Hematopoietic multipotent progenitor cell treated with erythropoietin and hydrocortisone succinate and interleukin-3 and kit ligand, for 4 days (in vitro differentiated cells): ENCODE measurements at places on chromosomes 1 and 21.

- no peak for DNase-seq
Observed at GRCh38 chr1:160217481-160218051, 12.4 kb downstream of the PEA15 start.

DNA sequence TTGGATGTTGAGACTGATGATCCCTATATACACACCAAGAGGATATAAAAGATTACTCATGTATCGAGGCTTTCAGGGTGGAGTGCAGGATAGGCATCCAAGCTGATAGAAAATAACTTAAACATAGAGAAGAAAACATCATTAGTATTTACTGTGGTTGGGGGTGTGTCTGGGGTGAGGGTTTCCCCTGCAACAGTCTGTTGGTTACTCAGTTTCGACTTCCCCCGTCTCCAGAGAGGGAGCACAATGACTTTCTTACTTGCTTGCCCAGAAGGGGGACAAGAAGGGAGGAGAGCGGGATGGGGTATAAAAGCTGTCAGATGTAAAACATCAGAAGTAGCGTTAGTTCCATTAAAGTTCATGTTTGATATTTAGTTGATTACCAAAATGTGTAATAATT, 717.4 kb upstream of the ZP4 start:
- peak; percentile 9 for DNase-seq

GRCh38 chr1:3657578-3658230, 5.4 kb downstream of the TP73 start:
- no peak for DNase-seq

DNA sequence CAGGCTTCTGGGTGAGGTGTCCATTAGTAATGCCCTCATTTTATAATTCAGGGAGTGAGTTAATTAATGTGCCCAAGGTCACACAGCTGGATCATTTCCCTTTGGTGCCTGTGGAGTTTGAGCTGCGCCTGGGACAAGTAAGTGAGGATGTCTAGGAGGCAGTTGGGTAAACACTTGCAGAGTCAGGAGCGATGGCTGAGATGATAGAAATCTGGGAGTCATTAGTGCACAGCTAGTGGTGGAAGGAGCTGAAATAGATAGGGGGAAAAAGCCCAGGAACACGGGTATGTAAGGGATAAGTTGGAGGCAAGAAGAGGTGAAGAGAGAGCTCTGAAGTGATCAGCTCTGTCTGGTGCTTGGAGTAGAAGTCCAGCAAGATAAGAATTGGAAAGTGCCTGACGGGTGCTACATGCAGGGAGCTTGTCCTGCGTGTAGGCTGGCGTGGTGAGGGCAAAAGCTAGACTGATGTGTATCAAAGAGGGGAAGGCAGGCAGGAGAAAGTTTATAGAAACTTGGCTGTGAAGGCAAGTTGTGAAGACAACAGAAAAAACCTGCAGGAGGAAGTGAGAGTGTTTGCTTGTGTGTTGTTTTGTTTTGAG, 1.7 kb upstream of the SCAF4 start:
- DNase-seq, result peak; percentile 54

DNA sequence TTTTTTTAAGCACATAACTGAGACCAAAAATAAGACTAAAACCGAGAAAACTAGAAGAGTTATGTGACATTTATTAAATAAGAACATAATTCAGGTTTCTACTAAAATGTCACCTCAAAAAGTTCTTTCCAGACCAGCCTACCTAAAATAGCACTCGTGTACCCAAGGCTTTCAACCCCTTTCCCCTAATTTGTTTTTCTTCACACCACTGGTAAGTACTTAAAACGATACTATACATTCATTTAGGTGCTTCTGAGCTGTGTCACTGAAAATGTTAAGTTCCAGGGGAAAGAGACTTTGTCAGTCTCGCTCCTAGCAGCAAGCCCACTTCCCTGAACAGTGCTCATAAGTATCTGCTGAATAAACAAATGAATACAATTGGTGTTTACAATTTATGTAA, 6.8 kb downstream of the RRAGC start:
- DNase-seq, result no peak

DNA sequence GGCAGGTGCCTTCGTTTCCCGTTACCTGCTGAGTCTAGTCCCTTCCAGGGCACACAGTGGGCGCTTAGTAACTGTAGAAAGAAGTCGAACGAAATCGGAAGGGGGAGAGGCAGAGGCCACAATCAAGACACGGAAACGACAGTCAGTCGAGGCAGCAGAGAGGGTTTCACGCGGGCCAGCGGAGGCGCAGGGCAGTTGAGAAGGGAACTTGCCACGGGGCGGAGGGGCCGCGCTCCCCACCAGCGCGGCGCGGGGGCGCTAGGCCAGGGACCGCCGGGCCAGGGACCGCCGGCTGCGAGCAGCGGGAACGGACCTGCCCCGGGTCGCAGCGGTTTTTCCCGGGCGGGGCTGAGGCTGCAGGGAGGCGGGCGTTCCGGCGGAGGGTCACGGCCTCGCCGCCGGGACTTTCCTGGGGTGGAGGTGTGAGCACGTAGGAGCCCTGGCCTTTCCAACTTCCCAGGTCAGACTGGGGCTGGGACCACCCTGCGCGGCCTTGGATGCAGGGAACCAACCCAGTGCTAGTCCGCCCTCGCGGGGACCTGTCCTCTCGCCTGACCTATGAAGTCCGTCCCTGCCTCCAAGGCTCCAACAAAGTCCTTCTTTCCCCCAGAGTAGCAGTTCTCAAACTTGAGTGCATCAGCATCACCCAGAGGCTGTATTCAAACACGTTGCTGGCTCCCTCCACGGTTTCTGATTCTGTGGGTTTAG, 150.1 kb upstream of the FGGY start:
- DNase-seq, result peak; percentile 58

DNA sequence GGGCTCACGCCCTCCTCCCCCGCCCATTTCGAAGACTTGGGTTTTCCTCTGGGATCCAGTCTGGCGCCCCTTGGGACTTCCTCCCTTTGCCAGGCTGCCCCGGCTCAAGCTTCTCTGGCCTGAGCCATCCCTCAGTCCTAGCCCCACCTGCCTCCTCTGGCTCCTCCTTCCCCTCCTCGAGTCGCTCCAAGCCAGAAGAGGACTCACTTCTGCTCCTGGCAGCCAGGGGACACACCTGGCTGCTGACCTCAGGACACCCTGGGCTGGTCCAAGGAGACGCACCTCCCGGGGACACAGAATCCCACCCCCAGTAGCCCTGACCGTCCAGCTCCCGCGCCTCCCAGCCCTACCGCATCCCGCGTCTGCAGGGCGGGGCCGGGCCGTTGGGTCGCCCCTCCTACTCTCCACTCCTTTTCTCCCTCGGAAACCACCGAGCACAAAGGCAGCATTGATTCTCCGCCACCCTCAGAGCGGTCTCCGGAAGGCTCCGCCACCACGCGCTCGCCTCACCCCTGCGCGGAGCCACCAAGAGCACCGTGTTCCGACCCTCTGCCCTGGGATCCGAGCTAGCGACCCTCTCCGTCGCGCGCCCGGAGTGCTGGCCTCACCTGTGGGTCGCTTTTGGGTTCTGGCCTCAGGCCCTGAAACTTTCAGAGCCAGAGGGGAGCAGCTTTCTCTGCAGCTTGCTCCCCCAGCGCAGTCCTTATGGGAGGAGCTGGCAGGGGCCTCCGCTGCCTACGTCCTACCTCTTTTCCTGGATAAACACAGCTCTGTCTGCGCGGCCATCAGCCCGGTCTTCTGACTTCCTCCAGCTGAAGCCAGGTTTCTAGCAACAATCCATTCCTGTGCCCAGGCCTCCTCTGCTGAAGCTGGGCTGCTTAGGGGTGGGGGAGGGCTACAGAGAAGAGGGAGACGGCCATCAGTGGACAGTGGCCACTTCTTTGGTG, at the start of gene C2CD4D:
Gene C2CD4D (minus strand): TSS at position 364 of the 947 bp plus-strand sequence. CDS start 831 bp downstream, outside the sequence.
- DNase-seq, result peak; percentile 51

GRCh38 chr1:93565496-93566206, 116.0 kb downstream of the BCAR3 start:
- DNase-seq, result no peak

GRCh38 chr1:65235867-65236805, 73.2 kb upstream of the DNAJC6 start:
- DNase-seq, result peak; percentile 90

DNA sequence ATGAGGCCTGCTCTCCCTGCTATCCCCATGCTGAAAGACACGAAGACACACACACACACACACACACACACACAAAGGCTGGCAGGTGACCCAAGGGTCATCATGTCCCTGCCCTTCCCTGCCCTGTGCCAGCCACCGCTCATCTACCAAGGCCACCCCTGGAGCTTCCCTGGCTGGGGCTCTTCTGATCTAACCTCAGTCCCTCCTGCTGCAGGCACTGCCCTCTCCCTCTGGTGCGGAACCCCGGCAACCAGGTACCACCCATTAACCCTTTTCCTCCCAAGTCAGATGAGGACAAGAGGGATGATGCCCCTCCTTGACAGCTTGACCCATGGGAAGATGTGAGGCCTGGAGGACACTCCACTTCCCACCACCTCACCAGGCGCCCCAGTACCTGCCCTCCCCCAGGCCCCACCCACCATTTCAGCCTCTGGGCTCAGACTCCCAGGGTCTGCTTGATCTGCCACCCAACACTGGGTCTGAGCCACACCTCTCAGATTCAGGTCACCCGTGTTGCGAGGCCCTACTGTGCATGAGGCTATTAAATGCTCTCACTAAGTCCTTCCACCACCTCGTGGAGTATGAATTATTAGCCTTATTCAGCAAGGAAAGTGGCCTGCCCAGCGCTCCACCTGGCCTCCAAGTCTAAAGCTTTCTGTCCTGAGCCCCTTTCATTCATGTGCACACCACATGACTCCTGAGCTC, 2.5 kb downstream of the SDC3 start:
- DNase-seq, result no peak

- DNase-seq, result peak; percentile 44
Observed at GRCh38 chr1:204283711-204284651, 70.2 kb upstream of the GOLT1A start.

- DNase-seq, result peak; percentile 46
Observed at GRCh38 chr1:10962483-10962882, 50.0 kb upstream of the TARDBP start.

DNA sequence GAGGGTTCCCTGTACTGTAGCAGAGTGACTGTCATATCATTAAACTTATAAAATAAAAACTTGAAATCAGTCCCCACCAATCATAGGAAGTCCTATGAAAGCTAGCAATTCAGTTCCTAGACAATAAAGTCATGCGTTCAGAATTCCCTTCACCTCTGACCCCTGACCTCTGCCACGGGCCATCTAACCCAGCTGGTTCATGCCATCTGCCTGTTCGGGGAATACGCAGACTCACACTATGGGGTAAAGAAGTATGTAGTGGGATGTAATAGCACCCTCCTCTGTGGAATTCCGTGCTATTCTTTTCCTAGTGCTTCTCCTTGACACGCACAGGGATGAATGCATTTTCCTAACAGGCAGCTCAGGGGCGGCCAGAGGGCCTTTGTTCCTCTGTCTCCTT, 2.1 kb downstream of the GSTM4 start:
- DNase-seq, result no peak

DNA sequence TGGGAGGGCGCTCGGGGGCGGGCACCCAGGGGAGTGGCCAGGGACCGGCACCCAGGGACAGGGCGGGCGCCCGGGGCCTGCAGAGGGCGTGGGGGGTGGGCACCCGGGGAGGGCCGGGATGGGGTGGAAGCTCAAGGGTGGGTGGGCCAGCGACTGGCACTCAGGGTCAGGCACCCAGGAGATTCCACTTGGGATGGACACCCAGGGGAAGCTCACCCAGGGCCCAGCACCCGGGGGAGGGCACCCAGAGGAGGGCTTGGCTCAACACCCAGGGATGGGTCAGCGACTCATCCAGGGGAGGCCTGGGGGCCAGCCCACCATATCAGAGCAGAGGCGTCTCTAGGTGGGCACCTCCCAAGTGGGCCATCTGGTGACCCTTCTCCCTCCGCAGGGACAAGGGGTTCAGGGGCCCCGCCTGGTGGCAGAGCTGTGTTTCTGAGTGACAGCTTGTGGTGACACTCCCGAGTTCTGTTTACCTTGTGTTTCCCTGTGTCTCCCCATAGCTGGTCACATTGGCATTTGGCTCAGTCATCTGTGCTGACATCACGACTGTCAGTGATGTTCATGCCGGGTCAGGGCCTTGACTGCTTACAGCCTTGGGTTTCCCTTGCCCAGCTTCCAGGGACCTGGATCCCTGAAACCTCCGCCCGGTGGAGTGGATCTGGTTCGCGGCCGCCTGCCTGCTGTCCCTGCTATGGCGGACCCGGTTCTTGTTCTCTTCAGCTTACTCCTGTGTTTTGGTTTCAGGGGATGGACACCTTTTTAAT, 749 bp downstream of the IBA57 start:
- peak; percentile 85 for DNase-seq

GRCh38 chr1:26723013-26723991, 27.5 kb downstream of the ARID1A start:
- DNase-seq, result peak; percentile 98

DNA sequence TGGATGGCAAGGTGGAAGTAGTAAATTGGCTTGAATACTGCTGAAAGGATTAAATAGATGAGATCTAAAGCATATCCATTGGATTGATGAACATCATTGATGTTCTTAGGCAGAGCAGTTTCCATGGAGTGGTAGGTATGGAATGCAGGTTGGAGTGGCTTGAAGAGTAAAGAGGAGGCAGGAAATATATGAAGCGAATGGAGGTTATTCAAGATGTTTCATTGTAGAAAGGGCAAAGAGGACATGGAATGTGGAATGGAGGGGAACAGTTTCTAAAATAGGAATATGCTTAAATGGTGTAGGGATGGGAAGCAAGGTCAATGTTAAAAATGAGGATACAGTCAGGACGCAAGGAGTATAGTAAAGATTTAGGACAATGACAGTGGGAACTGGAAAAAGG, 6.1 kb downstream of the OSBPL9 start:
- no peak for DNase-seq

DNA sequence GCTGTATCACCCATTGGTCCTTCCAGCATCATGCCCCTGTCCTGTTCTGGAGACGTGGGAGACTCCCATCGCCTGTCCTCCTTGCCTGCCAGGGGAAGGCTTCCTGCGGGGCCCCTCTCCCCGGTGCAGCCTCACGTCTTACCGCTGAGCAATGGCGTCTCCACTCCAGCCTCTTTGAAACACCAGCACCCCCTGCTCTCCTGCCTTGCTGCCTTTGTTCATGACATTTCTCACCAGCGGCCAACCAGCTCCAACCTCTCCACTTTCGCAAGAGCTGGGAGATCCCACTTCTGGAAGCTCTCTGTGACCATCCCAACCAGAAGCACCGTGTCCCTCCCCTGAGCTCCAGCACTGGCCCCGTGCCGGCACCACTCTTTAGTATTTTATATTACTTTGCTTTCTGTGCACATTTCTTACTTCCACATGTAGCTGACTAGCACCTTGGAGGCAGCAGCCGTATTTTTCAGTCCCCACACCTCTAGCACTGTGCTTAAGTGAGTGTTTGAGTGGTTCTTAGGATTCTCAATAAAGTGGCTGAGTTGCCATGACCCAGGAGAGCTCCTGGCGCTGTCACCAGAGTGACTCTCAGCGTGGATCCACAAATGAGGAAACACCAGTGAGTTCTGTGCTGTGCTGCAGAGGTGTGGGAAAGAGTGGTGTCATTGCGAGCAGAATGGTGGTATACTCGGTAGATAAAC, 83.5 kb downstream of the ATP5PO start:
- no peak for DNase-seq

- DNase-seq, result no peak
Observed at GRCh38 chr1:39469150-39469549, 22.3 kb upstream of the BMP8A start.
